ENCODE measurements at places on chromosomes 5 and 9.

GRCh38 chr5:179268966-179269693, 76.1 kb downstream of the ADAMTS2 start:
- DNase-seq = no peak

- DNase-seq = no peak
These were observed 532.7 kb upstream of the ST8SIA4 start for GRCh38 chr5:101435768-101436167.

DNA sequence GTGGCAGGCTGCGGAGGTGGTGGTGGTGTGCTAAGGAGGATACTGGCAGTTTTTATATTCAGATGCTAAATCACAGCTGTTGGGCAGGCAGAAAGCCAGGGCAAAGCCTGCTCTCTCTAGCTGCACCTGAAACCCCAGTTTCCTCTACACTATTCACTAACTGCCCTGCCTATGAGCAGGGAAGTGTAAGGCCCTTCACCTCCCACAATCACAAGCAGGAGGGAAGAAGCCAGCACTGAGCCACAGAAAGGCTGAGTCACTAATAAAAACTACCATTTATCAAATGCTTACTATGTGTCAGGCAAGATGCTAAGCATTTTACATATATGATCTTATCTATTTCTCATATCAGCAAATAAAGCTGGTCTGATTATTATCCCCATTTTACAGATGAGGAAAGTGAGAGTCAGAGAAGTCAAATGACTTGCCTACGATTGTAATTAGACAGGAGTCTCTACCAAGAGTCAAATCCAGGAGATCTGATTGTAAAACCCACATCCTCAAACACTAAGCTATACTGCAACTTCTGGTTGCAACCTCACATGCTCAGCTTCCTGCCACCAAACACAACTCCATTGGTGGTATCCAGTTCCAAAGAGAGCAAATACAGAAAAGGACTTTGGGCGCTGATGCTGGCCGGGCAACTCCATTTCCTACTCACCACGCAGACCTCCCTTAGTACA, 17.7 kb upstream of the IL6ST start:
- DNase-seq = no peak

- no peak for DNase-seq
These were observed 20.5 kb upstream of the B4GALT1 start for GRCh38 chr9:33187519-33188218.

DNA sequence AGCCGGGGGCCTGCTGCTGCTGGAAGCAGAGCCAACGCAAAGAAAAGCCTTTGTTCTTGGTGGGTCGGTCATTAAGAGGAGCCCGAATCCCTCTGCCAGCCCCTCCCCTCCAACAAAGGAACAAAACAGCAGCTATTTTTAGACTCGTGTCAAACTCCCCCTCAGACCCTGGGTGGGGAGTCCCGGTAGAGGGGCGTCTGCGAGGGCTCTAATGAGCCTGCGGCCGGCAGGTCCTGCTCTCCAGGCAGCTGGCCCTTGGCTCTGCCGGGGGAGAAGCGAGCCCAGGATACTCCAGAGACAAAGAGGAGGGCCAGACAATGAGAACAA, 114.0 kb downstream of the LHX2 start:
- no peak for DNase-seq
